ENCODE measurements at places on chromosomes 12 and 14. TPM values are rescaled to one million over a fixed set of nuclear protein-coding genes. Genes with fewer than 3 reads are reported as not detected.

DNA sequence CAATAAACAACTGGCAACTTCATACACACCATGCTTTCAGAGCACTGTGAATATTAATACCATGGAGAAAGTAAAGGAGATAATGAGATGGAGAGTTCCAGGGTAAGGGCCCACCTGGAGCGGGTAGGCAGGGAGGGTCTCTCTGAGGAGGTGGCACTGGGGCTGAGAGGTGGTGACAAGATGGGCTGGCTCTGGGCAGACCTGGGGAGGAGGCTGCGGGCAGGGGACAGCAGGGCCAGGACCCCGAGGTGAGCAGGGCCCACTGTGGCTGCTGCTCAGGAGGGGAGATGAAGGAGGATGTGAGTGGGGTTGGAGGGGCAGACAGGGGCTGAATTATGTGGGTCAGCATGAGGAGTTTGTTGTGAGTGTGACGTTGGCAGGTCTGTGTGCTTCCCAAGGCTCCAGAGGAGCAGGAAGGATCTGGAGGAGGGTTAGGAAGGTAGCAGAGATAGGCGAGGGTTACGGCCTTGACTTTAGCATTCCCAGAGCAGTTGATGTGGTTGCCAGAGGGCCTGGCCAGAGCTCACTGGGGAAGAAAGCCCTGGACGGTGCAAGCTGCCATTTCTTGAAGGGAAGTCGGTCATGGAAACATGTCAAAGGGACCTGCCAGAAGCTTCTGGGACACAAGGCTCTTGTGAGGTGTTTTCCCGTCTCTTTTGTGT is 88.2 kb downstream of the CACNA1C start:
- no peak for DNase-seq

DNA sequence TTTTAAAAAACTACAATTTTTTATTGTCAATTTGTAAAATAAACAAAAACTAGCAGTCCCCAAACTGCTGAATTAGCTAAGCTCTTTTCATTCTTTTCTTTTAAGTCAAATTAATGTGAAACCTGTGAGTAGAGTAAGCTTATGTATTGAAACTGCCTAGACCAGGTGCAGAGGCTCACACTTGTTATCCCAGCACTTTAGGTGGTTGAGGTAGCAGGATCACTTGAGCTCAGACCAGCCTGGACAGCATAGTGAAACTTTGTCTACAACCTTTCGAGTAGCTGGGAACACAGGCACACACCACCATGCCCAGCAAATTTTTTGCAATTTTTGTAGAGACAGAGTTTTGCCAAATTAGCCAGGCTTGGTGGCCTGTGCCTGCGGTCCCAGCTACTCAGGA is 26.4 kb downstream of the SCFD1 start:
- no peak for DNase-seq

- no peak for DNase-seq
These were observed 124.4 kb downstream of the KIF26A start for GRCh38 chr14:104262515-104263514.

DNA sequence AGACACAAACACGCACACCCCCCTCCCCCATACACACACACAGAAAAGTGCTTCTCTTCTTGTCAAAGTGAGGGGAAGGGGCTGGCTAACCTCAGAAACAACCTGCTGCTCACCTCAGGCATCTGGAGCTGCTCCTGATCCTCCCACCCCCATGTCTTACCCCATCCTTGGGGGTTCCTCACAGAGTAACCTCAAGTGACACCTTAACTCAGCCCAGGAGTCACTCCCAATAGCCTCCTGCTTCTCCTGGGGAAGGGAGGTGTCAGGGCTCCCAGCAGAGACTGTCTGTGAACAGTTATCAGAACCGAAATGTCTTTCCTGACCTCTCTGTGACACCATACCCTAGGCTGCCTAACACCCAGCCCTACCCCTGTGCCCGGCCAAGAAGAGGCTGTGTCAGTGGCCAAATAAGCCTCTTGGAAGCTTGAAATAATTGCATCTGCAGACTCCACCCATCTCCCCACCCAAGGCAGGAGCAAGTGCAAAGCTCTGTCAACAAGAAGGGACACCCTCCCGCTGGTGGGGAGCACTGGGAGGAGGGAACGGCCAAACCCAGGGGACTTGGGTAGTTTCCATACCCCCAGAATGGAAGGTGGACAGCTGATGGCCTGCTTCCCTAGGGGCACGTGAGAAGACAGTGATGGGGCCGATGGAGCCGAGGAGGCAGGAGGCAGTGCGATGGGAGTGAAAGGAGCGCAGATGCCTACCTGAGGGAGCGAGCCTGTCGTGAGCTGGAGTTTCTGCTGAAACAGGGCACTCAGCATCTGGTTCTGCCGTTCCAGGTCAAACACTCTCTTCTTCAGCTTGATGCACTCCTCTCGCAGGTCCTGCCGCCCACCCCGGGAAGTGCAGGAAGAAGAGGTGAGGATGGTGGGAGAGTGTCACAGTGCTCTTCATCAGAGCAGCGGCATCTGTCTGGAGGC is 26.8 kb downstream of the NCKAP5L start:
- no peak for DNase-seq

DNA sequence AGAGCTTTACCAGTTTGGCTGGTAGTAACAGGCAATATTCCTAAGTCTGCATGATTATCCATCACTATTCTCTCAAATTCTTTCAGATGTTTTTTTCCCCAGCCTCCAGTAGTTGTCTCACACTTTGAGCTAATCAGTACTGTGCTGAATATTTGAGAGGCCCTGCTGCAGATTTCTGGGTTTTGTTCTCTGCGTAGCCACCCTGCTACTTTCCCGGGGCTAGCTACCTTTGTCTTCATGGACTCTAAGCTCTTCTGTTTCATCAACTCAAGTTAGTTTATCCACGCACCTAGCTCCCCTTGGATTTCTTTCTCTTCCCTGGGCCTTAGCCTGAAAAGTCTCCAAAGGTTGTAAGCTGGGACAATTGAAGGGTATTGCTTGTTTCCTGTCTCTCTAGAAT is 73.0 kb downstream of the FUT8 start:
- no peak for DNase-seq

DNA sequence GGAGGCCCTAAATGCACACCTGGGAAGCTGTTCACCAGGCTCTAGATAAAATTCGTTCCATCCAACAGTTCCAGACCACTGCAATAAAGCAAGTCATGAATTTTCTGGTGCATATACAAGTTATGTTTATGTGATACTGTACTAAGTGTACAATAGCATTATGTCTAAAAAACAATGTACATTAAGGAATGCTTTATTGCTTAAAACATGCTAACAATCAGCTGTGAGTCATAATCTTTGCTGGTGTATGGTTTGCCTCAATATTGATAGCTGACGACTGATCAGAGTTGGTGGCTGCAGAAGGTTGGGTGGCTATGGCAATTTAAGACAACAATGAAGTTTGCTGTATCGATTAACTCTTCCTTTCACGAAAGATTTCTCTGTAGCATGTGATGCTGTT is 52.3 kb downstream of the ATG14 start:
- no peak for DNase-seq

- DNase-seq: no peak
These were observed 27.6 kb downstream of the TSPAN11 start for GRCh38 chr12:30953951-30954751.

DNA sequence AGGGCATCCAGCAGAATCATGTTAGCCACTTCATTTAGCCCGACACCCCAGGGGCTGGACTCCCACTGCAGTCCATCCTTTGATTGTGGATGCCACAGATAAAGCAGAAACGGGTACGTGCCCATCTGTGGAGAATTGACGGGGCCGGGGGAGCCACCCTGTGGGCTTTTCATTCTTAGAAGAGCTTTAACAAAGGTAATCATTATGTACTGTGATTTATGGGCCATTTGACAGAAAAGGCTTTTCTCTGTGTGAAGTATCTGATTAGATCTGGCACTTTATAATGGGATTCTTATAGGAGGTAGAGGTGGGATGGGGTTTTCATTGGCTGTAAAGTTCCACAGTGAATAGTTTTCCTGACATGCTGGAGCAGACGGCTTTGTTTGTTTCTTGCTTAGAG is 40.4 kb downstream of the AACS start:
- no peak for DNase-seq

Gene PLEKHG7
- polyA plus RNA-seq: not detected

Gene SLC39A5
- polyA plus RNA-seq: not detected

Gene WNT1
- polyA plus RNA-seq: not detected

Gene UNG
- polyA plus RNA-seq: 52.3 TPM

Gene PLA2G1B
- not detected for polyA plus RNA-seq

Data from foreskin keratinocyte (primary cell).